ENCODE measurements at places on chromosomes 1 and 21.

DNA sequence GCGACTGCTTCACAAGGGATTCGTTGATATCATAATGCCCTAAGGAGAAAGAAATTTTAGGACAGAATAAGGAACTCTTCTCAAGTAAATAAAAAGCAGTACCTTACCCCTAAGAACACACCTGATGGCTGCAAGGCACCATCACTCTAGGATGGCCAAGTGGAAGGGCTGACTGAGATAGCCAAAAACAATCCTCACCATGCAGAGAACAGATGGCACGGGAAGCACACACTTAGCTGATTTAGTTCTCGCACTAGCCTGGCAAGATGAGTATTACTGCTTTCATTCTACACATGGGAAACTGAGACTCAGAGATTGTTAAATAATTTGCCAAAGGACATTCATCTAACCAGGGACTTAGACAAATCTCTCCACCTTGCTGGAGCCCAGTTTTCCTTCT, 43.8 kb downstream of the STPG1 start:
- no peak for DNase-seq

GRCh38 chr1:239810061-239810481, 281.6 kb upstream of the FMN2 start:
- DNase-seq = no peak

DNA sequence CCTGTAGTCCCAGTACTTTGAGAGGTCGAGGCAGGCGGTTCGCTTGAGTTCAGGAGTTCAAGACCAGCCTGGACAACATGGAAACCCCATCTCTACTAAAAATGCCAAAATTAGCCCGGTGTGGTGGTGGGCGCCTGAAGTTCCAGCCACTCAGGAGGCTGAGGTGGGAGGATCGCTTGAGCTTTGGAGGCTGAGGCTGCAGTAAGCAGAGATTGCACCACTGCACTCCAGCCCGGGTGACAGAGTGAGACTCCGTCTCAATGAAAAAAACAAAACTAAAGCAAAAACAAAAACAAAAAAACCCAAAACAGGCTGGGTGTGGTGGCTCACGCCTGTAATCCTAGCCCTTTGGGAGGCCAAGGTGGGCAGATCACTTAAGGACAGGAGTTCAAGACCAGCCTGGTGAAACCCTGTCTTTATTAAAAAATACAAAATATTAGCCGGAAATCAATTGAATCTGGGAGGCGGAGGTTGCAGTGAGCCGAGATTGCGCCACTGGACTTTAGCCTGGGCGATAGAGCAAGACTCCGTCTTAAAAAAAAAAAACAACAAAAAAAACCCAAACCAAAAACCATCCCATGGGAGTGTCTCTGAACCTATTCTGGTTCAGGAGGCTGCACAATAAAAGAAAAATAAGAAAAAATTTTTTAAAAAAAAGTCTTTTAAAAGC, 1.7 kb upstream of the CGN start:
- no peak for DNase-seq

DNA sequence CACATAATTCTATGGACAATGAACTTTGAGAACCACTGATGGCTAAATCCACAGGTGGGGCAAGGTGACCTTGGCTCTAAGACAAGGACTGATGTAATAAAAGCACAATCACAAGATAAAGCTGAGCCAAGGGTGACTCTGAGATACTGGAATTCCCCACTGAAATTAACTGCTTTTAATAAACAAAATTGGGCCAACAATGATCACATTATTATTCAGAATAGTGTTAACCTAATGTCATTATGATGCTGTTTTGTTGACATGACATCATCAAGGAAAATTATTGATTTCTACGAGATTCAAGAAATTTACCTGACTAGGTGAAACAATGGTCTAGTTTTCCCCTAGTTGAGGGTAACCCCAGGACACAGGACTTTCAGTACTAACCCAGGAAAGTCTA, 273.7 kb upstream of the NFIA start:
- no peak for DNase-seq

DNA sequence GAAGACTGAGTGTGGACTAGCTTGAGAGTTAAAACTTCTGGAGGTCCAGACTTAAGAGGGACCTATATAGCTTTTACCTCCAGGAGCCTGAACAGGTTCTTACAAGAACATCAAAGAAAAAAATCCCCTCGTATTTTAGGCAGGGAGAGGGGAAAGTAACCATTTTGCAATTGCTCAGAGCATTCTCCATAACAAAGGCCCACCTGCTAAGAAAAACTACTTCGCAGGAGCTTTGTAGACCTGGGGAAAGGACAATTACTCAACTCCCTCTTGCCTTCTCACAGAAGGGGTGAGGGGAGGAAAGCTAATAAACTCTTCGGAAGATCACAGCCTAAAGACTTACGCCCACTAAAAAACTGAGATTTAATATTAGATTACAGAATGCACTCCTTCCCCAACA, 86.3 kb downstream of the RERE start:
- no peak for DNase-seq

GRCh38 chr1:88311907-88312306, 372.2 kb upstream of the PKN2 start:
- DNase-seq = no peak

DNA sequence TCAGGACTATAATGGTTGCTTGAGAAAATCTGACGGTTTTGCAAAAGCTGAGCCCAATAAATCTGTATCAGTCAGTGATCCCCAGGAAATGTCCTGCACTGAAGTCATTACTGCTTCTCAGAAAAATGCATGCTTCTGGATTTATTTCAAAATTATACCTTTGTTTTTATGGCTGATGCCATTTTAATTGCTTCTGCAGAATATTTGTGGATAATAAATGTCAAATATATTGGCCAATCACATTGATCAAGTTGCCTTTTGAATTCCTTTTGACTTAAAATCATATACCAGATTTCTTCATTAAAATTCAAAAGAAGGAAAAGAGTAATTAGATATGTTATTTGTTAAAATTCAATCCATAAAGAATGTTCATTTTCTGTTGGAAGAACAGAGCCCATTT, 842.9 kb upstream of the ADGRL4 start:
- no peak for DNase-seq

GRCh38 chr1:54357967-54358366, 48.2 kb downstream of the SSBP3 start:
- no peak for DNase-seq

GRCh38 chr1:53567450-53567849, 108.3 kb downstream of the DMRTB1 start:
- DNase-seq = no peak

DNA sequence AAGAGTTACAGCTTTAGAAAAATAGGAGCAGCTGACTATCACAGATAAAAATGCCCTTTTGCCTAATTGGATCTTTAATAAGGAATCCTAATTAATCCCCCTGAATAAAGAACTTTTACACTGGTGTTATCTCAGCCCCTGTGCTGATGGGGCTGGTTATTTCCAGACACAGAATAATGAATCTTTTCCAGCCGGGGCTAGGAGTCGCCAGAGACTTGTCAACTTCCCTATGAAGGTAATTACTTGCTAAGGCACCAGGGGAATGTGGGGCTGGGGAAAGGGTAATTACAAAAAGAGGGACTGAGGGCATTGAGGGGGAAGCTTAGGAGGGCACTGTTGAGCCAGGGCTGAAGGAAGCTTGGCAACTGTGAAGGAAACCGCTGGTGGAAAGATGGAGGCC, 34.5 kb downstream of the HMGB4 start:
- DNase-seq = no peak

DNA sequence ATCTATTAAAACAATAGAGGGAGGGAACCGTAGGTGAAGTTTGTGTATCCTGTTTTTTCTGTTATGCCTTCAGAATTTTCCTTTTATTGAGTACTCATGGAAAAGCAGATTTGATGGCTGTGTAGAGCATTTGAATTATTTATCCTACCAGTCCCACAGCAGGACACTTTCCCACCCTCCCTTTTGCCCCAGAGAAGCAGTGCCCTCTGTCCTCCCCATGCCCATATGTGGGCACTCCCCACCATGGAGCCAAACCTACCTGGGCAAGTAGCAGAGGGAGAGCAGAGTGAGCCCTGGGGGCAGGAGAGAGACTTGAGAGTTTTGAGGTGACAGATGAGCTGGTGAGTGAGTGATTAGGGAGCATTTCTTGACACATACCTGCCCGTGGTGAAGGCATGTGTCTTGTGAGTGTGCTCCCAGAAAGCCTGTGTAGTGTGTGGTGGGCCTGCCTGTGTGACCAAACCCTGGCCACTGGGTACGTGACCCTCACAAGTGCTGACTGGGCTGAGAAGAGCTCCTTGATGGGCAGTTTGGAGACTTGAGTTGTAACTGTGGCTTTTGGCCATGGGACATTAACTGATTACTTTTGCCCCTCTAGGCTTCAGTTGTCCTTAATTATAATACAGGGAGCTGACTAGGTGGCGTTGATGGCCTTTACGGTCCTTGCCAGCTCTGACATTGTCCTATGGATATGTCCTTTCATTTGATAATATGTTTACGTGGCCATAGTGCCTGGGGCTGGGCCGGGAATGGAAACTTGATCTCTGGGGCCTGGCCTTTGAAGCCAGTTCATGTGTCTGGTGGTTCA, 3.6 kb downstream of the PSEN2 start:
- DNase-seq = no peak

DNA sequence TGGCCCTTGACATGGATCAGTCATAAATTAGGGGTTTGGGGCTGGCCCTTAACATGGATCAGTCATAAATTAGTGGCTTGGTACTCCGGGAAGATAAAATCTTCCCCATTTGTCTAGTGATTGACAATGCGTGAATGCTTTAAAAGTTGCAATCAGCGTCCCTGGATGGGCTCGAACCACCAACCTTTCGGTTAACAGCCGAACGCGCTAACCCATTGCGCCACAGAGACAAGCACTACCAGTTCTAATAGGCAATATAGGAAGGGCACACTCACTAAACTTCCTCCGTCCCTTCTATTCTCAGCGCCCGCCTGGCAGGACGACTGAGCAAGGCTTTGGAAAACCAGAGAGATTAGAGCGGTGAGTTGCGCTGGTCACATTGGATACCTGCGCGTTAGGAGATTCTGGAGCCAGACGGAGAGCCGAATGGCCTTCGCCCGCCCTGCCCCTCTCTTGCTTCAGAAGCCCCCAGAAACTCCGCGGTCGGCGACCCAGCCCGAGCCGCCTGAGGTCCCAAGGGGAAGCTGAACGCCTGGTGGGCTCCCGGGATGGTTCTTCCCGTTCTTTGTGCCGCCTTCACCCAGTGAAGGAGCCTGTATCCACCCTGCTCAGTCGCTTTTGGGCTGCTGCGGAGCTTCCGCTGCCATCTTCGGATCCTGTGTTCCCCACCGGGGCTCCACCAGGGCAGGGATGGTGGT, 235.9 kb downstream of the FAM72C start:
- DNase-seq = no peak

- no peak for DNase-seq
Observed at GRCh38 chr1:115842948-115843347, 2.0 kb upstream of the NHLH2 start.

Data from stimulated activated CD4-positive, alpha-beta T cell treated with anti-CD3 and anti-CD28 coated beads, Interleukin-1b, Interleukin-23, amount 100 ng/mL, for 1 hour (primary cell).